ENCODE measurements at places on chromosomes 6 and 20. TPM values are rescaled to one million over a fixed set of nuclear protein-coding genes. Genes with fewer than 3 reads are reported as not detected.

Gene SERPINB1
- total RNA-seq, result 33.5 TPM

Gene OPRM1
- not detected for total RNA-seq

Gene DSP
- total RNA-seq, result 7.8 TPM

Gene DAAM2
- total RNA-seq, result 20.1 TPM

Gene CTSA
- total RNA-seq, result 218 TPM

Gene LAMP5
- 0.99 TPM for total RNA-seq

Gene SCUBE3
- total RNA-seq, result 0.03 TPM

Gene OXT
- total RNA-seq, result not detected

Gene KCNK17
- not detected for total RNA-seq

Gene BPIFB1
- not detected for total RNA-seq

Gene TINAG
- 0.72 TPM for total RNA-seq

Gene MCCD1
- total RNA-seq, result not detected

Gene MICA
- 55.9 TPM for total RNA-seq

Gene C2
- 7.0 TPM for total RNA-seq

Gene NUS1
- 9.5 TPM for total RNA-seq

Gene GLP1R
- total RNA-seq, result not detected

Gene OR12D2
- total RNA-seq, result not detected

Gene HSPA1B
- 86.3 TPM for total RNA-seq

Gene IFT52
- 17.4 TPM for total RNA-seq

Gene BACH2
- 0.13 TPM for total RNA-seq

Gene NEU1
- total RNA-seq, result 187 TPM

Gene DYNLT2
- 3.1 TPM for total RNA-seq

Gene BTBD3
- total RNA-seq, result 30.5 TPM

Gene ELOVL2
- 0.05 TPM for total RNA-seq

Gene APCDD1L
- total RNA-seq, result 0.21 TPM

Gene C6orf47
- 20.6 TPM for total RNA-seq

Gene RBM12
- total RNA-seq, result 32.7 TPM

Gene RNF144B
- 6.7 TPM for total RNA-seq

Gene SLC17A1
- total RNA-seq, result not detected

Gene SMLR1
- not detected for total RNA-seq

Gene LKAAEAR1
- total RNA-seq, result not detected

Gene SRSF3
- 99.5 TPM for total RNA-seq

Gene PROCR
- total RNA-seq, result 3.5 TPM

Gene ZSWIM1
- total RNA-seq, result 10.4 TPM

Gene ASIP
- not detected for total RNA-seq

Gene OLIG3
- total RNA-seq, result not detected

Gene CRISP3
- total RNA-seq, result not detected

Gene GPR63
- 0.27 TPM for total RNA-seq

Gene KCNS1
- total RNA-seq, result not detected

Gene HEBP2
- total RNA-seq, result 38.7 TPM

Gene SLC35F1
- total RNA-seq, result not detected

Gene IL17A
- not detected for total RNA-seq

Gene TMEM244
- 0.83 TPM for total RNA-seq

Gene PDE7B
- 0.52 TPM for total RNA-seq

All from myocyte (in vitro differentiated cells).